ENCODE measurements at places on chromosomes 16 and 17.

DNA sequence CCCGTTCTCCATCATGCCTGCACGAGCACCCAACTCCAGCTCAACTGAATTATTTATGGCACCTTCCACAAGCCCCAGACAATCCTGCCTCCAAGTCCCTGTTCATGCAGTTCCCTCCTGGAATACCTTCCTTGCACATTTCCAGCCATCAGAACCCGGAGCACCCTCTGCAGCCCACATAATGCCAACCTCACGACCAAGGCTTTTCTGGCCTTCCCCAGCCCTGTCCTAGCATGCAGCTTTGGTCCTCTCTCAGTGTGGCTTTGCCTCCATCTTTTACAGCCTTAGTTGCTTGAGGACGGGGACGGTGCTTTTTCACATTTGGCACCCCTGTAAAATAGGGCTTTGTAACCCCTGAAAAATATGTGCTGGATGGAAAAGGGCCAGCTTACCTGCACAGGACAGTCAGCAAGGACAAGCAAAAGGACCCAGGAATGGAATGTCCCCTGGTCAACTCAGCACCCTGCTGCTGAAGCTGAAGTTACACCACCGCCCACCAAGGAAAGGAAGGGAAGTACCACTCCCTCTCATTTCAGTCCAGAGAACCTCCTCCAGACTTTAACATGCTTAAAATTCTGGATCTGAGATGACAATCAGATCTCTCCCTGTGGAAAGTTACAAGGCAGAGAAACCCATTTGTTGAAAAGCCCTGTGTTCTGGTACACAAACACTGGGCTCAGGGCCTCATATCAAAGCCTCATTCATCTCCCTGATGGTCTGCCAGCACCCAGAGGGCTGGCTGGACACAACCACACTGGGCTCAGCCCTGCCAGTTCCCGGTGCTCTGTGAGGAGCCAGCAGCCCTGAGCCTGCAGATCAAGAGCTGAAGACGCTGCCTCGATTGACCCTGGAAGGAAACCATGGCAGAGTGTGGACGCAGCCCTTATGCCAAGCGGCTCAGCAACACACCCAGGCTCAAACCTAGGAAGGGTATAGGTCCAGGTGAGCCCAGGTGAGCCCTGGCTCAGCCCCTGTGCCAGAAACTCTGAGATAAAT is 2.9 kb downstream of the SLC39A11 start:
- no peak for DNase-seq

DNA sequence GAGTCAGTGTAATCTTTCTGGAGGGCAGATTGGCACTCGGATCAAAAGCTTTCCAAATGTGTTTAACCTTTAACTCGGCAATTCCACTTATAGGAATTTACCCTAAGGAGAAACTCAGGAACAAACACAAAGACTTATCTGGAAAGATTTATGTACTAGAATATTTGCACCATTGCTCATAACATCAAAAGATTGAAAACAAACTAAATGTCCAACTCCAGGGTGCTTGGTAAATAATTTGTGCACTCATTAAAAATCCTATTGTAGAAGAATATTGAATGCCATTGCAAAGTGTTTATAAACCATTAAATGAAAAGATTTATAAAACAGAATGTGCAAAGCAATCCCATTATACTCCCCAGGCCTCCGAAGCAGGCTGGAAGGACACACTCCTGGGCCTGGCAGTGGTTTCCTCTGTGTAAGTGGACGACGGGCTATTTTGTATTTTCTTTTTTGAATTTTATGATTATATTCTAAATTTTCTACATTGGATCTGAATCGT is 18.7 kb upstream of the RBFOX3 start:
- DNase-seq = no peak

GRCh38 chr17:34140006-34140405 is 115.1 kb upstream of the CCL2 start:
- no peak for DNase-seq

DNA sequence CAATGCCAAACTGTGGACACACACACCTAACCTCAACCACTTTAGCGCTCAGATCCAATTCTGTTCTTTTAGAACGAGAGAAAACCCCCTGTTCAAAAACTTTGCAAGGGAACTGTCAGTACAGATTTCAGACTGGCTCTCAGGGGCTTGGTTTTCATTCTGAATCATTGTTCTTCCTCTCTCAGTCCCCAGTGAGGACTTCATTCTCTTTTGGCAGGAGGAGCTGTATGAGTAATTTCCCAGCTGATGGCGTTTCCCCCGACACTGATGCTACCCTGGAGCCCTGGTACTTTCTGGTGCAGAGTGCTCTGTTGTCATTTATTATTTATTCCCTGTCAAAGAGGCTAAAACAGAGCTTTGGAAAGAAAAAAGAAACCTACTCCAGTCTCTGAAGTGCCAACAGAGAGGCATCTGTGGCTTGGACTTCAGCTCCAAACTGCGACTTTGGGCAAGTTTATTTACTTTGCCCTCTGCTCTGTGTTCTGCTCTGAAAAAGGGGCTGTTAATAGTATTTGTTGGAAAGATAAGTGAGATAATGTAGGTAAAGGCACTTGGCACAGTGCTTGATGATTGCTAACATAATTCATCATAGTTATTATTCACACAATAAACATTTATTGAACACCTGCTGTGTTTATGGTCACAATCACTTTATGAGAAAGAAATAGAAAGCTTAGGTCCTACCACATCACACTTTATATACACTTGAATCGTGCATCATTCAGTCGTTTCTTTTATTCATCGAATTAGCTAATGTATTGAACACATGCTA is 28.3 kb downstream of the ETV4 start:
- DNase-seq = no peak

DNA sequence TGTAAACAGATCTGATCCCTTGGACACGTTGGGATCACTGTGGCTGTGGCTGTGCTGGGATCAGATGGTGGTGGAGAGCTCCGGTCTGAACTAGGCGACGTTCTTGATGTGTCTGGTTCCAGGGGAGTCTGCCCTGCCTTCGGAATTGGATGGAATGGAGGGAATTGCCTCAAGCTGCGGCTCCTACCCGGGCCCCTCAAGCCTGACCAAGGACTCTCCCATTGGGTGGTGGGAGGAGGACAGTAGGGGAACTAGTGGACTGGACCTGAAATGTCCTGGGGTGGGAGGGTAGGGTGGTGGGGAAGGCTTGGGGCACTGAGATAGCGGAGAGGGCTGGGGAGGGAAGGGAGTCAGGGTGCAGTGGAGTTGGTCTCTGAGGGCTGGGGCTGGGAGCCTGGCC is 3.2 kb upstream of the UBALD1 start:
- DNase-seq = no peak

DNA sequence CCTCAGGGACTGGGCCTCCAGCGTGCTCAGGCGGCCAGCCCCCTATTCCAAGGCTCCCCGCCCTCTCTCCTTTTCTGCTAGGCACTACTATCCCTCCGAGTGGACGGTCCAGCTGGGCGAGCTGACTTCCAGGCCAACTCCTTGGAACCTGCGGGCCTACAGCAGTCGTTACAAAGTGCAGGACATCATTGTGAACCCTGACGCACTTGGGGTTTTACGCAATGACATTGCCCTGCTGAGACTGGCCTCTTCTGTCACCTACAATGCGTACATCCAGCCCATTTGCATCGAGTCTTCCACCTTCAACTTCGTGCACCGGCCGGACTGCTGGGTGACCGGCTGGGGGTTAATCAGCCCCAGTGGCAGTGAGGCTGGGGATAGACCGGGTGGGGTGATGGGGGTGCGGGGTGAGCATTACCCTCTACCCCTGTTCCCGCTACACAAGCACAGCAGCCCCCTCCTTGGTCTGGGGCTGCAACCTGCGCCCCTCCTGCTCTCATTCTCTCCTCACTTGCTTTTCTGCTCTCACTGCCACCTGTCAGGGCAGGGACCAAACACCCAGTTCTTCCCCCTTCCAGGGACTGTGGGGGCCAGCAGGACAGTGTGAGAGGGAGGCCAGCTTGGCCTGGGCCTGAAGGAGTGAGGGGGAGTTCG is 1.1 kb downstream of the PRSS41 start:
- no peak for DNase-seq

- DNase-seq = no peak
Observed at GRCh38 chr17:72560303-72561247, 439.8 kb downstream of the SOX9 start.

- DNase-seq = no peak
Observed at GRCh38 chr16:88133507-88133843, 182.2 kb downstream of the BANP start.

GRCh38 chr17:38907930-38908675 is 17.3 kb upstream of the LASP1NB start:
- no peak for DNase-seq

- no peak for DNase-seq
Observed at GRCh38 chr17:82957961-82958561, 118.2 kb upstream of the ZNF750 start.

DNA sequence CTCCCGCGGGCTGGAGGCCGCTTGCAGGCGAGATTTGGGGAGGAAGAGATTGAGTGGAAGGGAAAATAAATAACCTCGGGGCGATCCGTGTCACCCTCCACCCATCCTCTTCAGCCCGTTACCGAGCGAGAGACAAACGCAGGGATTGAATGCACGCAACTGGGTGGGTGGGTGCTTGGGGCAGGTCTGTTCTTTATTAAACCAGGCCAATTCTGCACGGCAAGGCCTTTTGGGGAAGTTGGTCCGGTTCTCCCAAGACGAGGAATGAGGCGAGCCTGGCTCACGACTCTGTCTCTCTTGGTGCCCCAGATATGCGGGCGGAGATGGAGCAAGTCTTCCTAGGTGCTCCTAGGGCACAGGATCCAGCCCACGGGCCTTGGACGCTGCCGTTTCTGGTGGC is 396 bp upstream of the HOXB7 start:
- DNase-seq = no peak

GRCh38 chr17:63309021-63309420 is 137.1 kb downstream of the CYB561 start:
- no peak for DNase-seq

GRCh38 chr17:15744885-15745284 is 12.8 kb downstream of the TBC1D26 start:
- DNase-seq = no peak

- DNase-seq = no peak
Observed at GRCh38 chr16:59907611-59908010, 1173.5 kb upstream of the GOT2 start.

- DNase-seq = no peak
Observed at GRCh38 chr16:58337090-58337444, 42.2 kb upstream of the PRSS54 start.
